ENCODE measurements at places on chromosomes 2 and 18.

GRCh38 chr18:76928179-76928868, 106.0 kb downstream of the ZNF236 start:
- DNase-seq, result no peak

DNA sequence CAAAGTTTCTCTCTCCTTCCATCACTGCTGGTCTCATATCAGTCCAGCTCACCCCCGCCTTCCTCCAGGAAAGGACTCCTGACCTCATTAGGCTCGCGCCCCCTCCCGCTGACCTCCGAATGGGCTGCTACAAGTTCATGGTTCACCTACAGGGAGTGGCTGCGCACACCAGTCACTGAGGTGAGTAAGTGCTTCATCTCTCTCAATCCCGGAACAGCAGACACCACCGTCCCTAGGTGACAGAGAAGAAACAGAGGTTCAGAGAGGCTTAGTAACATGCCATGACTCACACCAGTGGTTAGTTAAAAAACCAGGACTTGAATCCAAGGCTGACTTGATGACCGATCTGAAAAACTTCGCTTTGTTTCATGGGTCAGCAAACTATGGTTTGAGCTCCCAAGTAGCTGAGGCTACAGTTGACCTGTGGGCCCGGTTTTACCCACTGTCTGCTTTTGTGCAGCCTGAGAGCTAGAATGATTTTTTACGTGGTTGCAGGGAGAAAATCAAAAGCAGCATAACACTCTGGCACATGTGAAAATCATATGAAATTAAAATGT, 42.0 kb downstream of the ZFP36L2 start:
- DNase-seq, result no peak

DNA sequence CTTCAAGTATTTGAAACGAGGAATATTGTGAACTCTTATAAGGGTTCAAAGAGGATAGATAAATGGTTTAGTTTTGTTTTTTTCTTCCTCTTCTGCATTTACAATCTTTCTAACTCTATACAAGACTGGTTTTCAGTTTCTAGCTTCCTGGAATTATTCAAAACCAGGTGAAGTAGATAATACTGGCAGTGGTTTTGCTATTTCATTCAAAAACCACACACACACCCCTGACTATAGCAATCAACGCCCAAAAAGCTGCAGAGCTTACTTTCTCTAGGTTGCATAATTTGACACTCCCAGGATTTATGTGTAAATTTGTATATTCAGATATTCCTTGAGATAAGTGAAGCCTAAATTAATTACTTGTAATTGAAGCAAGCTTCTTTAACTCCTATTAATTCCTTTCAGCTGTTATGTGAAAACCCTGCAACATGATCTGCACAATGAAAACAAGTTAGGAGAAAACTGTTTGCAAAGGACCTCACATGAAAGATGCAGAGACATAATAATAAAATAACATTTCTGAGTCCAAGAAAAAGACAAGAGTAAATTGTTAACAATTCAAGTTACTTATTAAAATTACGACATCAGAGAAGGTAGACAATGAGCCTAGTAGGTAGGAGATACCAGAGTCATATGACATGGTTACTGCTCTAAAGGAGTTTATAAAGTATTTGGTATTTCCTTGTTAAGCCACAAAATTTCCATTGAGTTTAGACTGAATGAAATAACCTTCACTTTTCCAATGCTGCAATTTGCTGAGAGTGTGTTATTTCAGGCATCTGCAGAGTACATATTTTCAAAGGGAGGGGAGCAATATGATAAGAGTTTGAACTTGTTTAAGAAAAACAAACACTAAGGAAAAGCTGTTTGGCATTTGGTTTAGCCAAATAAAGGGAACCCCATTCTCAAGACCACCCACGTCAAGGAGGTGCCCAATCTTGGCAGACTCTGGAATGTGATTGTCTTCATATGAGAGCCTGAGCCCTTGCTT, 1.6 kb upstream of the NFE2L2 start:
- DNase-seq, result no peak

- DNase-seq, result no peak
These were observed 785.6 kb downstream of the NR4A2 start for GRCh38 chr2:155546721-155547555.

DNA sequence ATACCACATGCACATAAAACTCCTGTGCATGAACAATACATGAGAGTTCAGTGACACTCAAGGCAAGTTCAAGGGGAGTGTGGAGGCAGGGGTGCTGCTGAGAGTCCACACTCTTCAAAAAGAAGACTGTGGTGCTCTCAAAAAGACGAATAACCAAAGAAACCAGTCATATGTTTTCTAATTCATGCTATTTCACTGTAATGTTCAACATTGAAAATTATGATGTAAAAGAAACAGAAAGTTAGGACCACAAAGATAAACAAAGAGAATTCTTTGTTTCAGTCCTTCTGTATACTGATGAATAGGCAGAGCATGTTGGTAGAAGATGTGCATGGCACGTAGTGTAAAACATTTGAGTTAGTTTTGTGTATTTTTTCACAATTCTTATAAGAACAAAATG, 864.2 kb upstream of the LRATD1 start:
- no peak for DNase-seq

DNA sequence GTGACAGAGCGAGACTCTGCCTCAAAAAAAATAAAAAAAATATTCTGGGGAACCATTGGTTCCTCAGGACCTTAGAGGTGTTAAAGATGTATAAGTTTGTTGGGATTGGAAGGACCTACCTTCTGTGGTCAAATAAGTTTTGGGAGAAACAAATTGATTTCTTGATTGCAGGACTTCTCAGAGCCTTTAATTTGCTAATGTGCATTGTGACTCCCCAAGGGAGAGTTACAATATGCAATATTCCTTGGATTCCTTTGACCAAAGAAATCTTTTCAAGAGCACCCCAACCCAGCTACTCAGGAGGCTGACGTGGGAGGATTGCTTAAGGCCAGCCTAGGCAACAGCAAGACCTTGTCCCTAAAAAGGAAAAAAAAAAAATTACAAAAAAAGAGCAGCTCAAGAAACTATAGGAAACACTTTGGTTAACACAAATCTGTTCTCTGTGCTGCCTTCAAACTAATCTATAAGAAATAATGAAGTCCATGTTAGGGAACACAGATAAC, 6.5 kb downstream of the NAGK start:
- DNase-seq, result no peak

DNA sequence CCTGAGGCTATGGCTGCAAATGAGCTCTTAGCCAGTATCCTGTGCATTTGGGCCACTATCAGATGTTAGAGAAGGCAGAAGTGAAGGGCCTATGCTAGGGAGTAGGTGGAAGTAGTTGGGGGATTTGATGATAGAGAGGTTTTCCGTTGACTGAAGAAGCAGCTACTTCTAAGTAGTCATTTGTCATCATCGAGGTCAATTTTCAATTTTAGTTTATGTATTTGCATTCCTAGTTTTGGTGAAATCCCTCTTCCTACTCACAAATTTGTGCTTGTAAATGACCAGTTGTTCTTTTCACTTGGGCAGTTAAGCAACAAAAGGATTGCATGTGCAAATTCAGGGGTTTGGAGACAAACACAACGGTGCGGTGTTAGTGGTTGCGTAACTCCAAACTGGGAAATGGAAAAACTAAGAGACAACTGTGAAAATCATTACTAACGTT, 48.5 kb upstream of the PELI1 start:
- DNase-seq, result no peak

DNA sequence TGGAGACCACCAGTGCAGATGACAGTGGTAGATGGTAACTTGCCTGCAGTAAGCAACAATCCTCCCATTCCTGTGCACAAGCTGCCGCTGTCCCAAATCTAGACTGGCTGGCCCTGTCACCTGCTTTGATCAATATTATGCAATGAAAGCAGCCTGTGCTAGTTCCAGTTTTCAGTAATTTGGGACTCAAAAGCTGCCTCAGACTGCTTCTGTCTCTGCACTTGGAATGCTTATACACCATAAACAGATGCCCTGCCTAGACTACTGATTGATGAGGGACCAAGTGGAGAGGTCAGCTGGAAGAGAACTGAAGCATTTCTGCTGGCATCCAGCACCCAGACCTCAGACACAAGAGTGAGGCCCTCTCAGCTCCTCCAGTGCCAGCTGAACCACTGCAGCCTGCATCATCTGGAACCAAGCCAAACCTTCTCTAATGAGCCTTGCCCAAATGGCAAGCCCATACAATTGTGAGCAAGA, 24.9 kb downstream of the CCBE1 start:
- DNase-seq, result no peak

- no peak for DNase-seq
These were observed 75.3 kb upstream of the BCL11A start for GRCh38 chr2:60628615-60629304.

DNA sequence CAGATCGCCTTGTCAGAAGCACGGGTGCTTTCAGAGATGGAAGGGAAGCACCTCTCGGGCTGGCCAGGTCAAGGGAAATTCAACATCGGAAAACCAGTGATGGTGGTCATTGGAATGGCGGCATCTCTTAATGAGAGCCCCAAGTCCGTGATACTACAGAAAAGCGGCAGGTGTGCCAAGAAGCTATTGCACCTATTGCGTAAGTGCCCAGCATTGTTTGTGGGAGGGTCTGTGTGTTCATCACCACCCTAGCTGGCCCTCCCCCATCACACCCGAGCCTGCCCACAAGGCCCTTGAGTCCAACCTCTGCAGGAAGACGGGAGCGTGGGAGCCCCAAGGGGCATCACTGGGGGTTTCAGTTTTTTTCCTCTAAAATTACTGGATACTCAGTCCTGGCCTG, 100.7 kb downstream of the DGKD start:
- DNase-seq, result no peak

- no peak for DNase-seq
These were observed 100.5 kb downstream of the SPTBN1 start for GRCh38 chr2:54556621-54557121.

DNA sequence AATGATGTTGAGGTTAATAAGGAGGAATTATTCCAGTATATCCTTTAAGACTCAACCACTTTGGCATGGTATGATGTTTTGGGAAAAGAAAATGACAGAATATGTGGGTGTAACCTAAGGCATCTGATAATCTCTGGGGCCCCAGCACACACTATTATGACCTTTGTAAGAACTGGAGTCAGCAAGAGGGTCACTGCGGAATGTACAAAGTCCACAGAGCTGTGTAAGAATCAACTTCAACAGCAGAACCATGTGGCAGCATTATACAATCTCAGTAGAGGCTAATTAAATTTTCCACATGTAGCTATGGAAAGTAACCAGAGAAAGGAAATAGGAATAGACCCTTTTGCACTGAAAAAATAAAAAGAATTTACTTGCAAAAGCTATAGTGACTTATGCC, 445.1 kb upstream of the UBE2E3 start:
- DNase-seq, result no peak

- DNase-seq, result peak; percentile 80
These were observed 71.7 kb downstream of the NCAPH start for GRCh38 chr2:96407041-96407918.

- no peak for DNase-seq
These were observed 36.6 kb downstream of the UBE2F start for GRCh38 chr2:238003234-238004031.

DNA sequence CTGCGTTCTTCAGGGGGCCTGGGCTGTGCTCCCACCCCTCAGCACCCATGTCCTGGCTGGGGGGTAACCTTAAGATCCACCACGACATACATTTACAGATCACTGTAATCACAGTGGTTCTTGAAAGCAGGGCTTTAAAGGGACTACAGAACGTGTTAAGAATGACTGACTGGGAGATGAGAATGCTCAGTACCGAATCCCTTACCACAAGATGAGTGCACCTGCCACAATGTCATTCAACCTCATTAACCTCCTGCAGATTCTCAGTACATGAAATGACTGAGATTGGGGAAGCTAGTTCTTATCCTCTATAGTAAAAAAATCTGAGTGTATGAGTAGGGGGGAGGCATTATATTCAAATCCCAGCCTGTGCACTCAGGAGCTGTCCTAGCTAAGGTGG, 10.5 kb upstream of the PIEZO2 start:
- DNase-seq, result no peak

- DNase-seq, result peak; percentile 55
These were observed 18.6 kb upstream of the NCL start for GRCh38 chr2:231482806-231483391.

DNA sequence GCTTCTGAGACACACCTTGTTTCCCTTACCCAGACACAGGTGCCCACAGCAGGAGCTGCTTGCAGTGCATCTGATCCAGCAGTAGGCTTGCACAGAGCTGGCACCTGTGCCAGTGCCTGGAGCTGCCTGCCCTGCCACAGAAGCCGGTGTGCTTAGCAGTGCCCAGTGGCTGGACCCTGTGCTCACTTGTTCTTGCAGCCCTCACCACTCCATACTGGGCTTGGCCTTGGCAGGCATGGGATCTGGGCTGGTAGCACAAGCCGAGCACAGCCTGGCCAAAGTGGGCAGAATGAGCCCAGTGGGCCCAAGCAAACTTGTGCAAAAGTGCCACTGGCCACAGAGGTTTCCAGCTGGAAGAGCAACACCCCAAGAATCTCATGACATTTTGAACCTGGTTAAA, 1950.4 kb downstream of the SUCLG1 start:
- DNase-seq, result no peak

DNA sequence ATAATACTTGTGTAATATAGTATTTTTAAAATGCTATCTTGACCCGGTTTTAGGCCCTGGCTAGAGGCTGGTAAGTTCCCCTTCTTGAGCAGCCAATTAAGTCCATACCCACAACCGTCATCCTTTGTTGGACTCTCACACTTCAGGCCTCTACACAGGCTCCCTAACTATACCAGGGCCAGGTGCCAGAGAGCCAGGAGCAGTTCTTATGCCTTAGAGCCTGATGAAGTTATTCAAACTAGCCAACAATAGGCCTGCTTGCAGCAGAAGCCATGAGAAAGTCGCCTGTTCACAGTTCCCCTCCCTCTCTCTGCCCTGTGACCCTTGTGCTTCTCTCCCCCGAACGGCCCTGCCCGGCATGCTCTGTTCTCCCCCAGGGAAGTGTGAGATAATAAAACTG, 454.2 kb upstream of the KLHL29 start:
- DNase-seq, result no peak

DNA sequence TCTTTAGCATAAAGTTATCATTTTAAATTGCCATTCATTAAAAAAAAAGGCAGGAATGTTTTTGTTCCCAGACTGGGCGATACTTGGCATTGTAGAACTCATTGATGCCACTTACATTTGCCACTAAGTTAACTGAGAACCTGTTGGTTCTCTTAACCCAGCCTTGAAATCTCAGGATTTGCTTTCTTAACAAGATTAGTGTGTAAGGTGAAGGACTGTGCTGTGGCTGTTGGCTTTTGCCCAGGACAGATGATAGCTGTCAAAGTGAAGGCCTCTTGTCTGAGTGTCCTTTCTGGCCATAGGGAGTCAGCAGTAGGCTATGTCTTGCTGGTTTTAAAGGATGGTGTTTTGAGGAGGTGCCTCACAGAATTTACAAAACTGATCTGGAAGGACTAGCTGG, 2.6 kb downstream of the DPYSL5 start:
- DNase-seq, result no peak

All from caudate nucleus (tissue), 63 donors.